GM19239 (cell line): ENCODE measurements at places on chromosomes 1 and 21.

- no peak for DNase-seq
Measured at GRCh38 chr1:2148691-2149090, 45.9 kb downstream of the FAAP20 start.

GRCh38 chr1:42974767-42975437 lies 16.2 kb upstream of the SLC2A1 start:
- no peak for DNase-seq

DNA sequence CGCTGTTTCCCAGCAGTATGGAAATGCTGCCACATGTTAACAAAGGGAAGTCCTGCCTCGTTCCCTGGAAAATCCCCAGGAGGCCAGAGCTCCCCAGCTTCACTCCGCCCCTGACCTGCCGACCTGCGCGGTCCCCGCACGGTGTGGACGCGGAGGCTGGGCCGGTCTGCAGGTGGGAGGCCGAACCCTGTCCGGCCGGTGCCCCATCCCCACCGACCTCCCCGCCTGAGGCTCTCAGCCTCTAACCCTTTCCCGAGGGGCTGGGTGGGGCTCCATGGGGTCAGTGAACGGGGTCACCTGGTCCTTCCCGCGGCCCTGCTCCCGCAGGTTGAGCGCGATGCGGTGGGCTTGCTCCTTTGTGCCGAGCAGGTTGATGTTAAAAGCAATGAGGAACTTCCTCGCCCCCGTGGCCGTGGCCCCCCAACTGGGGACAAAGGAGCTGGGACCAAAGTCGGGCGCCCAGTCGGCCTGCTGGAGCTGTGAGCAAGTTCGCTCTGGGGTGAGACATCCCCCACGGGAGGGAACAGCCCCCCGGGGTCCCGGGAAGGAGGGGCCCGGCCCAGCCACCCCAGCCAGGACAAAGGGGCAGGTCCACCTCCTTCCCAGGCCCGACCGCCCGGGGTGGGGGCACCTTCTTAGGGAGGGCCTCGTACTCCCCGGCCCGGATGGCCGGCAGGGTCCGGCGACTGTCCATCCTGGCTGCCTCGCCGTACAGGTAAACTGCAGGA lies 4.0 kb downstream of the FTCD start:
- DNase-seq = no peak

- no peak for DNase-seq
Measured at GRCh38 chr1:38613996-38614395, 245.6 kb downstream of the RRAGC start.

- no peak for DNase-seq
Measured at GRCh38 chr1:109091078-109091838, 694 bp downstream of the TMEM167B start.

DNA sequence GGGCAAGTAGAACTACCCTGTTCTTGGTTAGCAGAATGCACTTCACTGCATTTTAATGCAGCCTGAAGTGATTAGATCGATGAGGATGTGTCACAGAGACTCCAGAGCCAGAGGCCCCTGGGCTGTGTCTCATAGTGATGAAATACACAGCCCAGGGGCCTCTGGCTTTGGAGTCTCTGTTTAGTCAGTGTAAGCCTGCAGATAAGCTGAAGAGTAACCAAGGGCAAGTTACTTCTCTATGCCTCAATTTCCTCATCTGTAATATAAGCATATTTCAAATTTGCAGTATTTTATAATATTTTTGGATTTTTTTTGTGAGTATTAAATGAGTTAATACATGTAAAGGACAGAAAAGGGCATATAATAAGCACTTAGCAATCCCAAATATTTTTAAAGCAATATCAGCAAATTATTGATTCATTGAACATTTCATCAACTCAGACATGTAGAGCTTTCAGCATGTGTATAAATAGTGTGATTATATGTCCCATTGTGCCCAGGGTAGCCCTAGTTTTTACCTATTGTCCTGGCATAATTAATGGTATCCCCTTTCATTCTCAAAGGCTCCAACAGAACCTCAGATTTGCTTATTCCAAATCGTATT lies 23.6 kb upstream of the APOBEC4 start:
- no peak for DNase-seq

GRCh38 chr21:16537501-16537900 lies 807.7 kb downstream of the USP25 start:
- no peak for DNase-seq

DNA sequence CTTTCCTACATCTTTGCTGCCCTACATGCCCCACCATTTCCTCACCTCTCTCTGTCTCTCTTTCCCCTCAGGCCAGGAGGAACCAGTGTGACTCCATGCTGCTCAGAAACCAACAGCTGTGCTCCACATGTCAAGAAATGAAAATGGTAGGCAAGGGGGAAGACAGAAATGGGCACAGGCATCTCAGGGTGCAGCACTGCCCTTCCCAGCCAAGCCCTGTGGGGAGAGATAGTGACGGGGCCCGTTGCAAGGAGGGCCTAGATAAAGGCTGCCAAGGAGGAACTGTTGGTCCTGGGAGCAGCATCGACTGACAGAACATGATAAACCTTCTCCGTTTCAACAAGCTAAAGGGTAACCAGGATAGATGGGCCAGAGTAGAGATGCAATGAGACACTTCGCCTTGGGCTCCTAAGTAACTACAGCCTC lies 12.5 kb upstream of the PIGC start:
- no peak for DNase-seq

DNA sequence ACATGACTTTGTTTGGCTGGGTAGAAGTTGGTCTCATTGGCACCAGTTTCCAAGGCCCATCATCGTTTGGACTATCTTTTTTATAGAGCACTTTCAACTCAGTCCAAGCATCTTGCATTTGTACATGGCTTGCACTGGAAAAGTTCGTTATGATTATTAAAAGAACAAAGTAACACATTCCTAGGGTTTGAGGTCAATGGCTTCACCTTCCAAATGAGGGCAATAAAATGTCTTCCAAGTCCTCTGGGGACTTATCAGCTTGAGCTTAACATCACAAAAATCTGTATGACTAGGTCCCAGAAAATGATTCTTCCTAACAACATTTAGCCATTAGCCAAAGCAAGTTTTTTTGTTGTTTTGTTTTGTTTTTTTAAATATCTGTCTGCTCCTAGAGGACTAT lies 610.8 kb downstream of the LMO4 start:
- no peak for DNase-seq

- no peak for DNase-seq
Measured at GRCh38 chr21:29190923-29191331, 60.5 kb downstream of the MAP3K7CL start.

DNA sequence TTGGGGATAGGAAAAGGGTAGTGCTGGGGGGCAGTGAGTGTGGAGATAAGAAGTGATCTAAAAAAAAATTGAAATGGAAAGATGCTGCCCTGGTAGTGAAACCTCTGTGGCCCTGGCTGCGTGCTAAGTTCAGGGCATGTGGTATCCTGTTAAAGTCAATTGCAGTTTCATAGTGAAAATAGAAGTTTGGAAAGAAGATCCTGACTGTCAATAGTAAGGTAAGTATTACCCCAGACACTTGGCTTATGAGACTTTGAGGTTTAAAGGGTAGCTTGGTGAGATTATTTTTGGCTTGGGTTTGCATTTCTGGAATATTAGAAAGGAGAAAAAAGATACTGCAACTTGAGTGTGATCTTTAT lies 6.8 kb downstream of the ARID1A start:
- no peak for DNase-seq

DNA sequence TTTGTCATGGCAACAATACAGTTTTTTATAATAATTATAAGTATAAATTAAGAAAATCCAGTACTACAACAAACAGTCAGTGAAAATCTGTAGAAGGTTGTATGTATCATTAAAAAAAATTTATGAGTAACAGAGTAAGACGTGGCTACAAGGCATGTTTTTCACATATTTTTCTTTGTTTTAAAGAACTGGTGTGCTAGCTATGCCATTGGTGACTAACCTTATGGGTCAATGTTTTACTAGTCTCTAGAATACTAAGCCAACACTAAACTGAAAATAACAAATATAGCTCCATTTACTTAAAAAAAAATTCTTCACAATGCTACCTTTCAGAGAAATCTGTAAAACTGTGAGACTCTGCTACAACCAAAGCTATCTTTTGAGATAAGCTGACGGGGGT lies 261.5 kb downstream of the ADGRL2 start:
- DNase-seq = no peak

GRCh38 chr1:48236716-48237470 lies 14.4 kb downstream of the SLC5A9 start:
- peak; percentile 20 for DNase-seq

GRCh38 chr1:46691997-46692790 lies 20.5 kb downstream of the TEX38 start:
- DNase-seq = no peak

DNA sequence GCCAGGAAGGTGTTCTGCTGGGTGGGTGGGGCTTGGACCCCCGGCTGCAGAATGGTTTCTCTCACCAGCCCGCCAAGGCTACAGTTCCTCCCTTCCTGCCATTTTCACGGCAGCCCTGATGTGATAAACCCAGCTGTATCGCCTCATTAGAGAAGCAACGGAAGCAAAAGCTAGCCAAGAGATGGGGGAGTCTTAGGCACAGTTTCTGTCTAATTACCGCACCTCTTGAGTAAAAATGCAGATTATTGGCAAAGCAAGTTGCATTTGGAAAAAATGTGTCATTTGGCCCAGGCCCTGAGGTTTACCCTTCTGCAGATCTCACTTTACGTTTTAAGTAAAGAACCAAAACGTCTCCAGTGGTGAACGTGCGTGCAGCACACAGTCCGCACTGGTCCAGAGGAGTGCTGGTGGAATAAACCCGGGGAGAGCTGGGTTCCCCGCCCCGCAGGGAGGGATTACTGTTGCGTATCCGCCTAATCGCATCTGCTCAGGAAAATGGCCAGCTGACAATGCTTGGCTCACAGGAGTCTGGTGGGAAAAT lies 109.9 kb downstream of the GALNT2 start:
- no peak for DNase-seq

DNA sequence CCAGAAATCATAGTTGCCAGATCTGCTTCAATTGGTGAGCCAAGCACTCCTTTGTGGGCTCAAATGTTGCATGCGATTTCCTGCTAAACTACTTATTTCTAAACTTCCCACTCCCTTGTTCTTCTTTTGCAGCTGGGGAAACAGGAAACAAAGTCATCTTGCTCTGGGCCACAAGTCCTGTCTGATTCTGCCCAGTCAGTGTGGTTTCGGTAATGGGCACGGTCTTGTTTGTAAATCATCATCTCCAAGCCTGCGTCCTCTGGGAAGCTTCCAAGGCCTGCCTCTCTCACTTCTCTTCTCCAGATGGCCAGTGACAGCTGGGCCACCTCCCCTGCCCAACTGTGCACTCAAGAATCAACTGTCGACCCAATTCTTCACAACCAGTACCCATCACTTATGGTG lies 4.4 kb downstream of the S100A8 start:
- DNase-seq = no peak

GRCh38 chr1:147786536-147786935 lies 26.1 kb upstream of the GJA5 start:
- DNase-seq = no peak

GRCh38 chr1:176416777-176417176 lies 46.2 kb upstream of the PAPPA2 start:
- DNase-seq = no peak

- DNase-seq = no peak
Measured at GRCh38 chr1:225481738-225482137, 53.9 kb upstream of the LBR start.

DNA sequence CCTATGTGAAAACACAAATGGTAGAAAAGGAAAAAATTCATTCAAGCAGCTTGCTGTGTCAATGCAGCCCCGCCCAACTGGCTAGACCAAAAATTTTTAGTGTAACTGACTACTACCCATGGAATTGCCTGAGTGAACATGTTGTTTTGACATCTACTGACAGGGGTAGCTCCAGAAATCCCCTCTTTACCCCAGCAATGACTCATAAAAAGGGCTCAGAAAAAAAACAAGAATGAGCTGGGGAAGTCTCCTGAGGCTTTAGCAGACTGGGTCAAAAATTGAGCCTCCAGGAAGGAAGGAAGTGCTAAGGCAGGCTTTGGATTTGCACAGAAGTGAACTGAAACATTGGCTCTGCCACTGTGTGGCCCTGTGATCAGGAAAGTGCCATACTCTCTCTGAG lies 24.4 kb upstream of the FGGY start:
- DNase-seq = no peak

- no peak for DNase-seq
Measured at GRCh38 chr1:184990204-184990603, 15.9 kb upstream of the NIBAN1 start.

DNA sequence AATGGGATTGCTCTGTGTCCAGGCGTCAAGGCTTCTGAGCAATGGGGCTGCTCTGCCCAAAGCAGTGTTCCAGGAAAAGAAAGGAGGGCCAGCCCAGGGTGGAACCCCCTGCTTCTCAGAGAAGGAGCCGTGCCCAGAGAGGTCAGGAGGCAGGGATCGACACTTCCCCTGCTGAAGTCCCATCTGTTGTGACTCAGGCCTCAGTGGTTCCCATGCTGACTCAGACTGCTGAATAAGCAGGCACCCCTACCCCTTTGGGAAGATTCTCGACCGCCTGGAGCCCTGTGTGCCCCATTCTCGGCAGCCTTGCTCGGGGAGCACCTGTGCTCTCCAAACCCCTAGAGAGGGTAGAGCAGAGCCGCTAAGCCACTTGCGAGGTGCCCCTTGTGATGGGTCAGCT lies 23.9 kb downstream of the PKP1 start:
- no peak for DNase-seq

GRCh38 chr21:28224191-28224726 lies 768.4 kb downstream of the LTN1 start:
- no peak for DNase-seq

DNA sequence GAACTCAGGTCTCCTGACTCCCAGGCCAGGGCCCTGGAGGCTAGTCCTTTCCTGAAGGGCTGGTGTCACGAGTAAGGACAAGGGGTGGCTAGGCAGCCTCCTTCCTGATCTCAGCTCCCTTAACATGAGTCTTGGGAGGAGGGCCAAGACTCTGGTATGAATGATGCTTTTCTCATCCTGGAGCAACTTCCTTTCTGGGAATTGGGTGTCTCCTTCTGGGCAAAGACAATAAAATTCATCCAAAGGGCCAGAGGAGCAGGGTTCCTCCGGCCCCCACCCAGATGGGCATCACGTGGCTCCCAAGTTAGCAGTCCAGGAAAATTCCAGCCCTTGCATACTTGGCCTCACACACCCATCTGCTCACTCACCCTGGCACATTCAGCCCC lies at the start of gene FAM167B:
Gene FAM167B, plus strand, starts transcription at position 335 of the 386 bp plus-strand sequence. CDS start 200 bp downstream, outside the sequence.
- DNase-seq = no peak

GRCh38 chr1:17540255-17541001 lies 930 bp downstream of the ARHGEF10L start:
- no peak for DNase-seq
